ENCODE measurements at places on chromosomes 16 and 17.

DNA sequence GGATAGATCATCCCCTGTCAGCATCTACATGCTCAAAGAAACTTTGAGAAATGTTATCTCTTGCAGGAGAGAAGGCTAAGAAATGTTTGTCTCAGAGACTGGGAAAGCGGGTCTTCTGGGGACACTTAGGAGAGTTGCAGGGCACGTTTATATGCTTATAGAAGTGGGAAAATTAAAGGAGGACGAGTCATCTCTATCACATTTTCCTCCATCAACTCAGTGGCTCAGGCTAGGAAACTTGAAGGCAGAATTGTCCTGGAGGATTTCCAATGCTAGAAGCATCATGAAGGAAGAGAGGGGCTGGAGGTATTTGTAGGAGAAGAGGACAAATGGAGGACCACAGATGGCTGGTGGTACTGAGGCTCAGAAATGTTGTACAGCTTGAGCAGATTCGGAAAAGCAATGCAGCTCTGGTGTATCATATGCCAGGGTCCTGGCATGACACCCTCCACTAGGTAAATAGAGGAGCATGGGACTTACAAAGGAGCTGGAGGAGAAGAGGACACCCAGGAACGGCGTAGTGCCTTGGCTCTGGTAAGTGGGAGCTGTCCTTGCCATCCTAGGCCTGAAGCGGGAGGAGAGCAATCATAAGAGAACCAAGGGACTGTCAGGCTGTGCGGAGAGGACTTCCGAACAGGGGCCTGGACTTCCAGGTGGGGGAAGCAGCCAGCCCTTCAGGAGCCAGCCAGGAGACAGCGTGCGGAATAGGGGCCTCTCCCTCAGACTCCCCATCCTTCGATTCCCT is 4.5 kb upstream of the HS3ST3B1 start:
- DNase-seq, result no peak

GRCh38 chr17:35749560-35750412 is 3.3 kb downstream of the GAS2L2 start:
- no peak for DNase-seq

DNA sequence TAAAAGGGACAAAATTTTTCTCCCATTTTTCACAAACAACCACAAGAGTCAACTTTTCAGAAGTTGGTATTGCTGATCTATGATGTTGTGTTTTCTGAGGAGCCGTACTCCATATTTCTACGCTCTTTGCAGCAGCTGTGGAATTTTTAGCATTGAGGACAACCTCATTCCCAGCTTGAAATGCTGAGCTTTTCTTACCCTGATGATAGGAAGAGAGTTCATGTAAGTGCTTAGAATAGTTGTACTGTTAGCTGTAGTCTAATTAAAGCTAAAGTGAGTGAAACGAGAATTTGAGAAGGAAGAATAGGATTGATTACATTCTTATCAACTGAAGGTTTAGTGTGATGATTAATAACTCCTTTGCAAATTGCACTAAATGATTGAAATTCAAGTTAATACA is 72.3 kb downstream of the NF1 start:
- no peak for DNase-seq

DNA sequence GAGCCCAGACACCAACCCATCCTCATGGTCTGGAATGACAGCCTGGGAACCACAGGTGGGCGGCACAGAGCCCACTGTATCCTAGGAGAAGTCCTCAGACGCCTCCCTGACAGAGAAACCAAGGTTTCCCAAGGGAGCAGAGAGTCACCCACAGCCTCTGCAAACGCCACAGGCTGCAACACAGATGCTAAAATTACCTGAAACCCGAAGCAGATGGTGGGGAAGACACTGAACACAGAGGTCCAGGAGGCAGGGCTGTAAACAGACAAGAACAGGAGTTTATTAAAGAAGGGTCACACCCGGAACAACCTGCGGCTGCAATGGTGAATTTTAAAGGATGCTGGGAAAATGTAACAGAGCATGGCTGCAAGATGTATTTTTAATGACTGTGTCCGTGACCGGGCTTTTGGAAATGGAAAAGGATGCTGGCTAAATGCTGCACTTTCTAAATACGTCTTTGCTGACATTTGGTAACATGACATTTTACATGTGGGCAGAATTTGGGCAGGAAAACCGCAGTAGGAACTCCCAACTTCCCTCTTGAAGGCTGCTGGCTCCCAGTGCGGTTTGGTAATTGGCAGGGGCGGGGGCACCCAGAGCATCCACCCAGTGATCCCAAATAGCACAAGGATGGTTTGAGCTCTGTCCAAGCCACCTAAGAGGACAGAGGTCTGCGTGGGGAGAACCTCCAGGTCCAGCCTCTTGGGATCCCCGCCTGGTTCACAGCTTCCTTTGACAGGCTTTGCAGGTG is 13.1 kb downstream of the SLC38A8 start:
- DNase-seq, result no peak

DNA sequence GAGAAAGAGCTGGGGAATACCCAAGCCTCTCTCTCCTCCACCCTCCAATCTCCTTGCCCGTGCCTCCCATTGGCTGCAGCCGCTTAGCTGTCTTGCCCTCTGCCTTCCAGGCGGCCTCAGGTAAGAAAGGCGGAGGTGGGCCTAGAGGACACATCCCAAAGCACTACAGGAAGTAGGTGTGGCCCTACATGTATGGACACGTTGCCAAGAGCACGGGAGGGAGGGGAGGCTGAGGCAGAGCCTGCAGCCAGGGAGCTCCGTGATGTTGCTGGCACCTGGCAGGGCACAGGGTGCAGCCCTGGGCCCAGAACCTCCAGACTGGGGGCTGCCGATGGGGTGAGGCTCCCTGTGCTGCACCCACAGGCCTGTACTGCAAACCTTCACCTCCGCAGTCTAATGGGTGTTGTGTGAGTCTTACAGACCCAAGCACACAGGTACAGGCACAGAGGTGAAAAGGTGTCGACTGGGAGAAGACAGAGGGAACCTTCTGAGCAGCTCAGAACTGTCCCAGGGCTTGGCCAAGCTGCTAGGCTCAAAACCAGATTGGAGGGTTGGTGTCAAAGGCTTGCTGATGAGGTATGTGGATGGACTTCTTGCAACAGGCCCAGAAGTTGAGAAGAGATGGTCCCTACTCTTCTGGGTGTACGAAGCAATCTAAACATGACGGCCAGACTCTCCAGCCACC is 23.5 kb upstream of the FOXK2 start:
- DNase-seq, result no peak

DNA sequence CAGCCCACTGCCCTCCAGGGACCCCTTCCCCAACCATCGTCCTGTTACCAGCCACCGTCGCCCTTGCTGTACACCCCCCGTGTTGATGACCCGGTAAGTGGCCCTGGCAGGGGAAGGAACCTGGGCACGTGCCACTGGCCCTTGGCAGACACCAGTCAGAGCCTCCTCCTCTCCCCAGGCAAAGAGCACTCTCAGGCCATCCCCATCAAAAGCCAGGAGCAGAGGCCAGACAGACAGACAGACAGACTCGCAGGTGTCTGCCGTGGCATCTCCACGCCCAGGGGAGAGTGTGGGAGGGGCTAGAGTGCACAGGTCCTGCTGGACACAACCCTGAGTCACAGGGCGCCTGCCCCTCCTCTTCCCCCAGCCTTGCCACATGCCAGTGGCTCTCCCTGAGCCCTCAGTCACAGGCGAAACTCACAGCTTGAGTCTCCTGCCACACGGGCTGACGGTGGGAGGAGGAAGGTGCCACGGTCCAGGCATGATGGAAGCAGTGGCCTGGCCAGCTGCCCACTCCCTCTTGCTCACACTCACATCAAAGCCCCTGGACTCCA is 7.8 kb downstream of the CLCN7 start:
- peak; percentile 26 for DNase-seq

DNA sequence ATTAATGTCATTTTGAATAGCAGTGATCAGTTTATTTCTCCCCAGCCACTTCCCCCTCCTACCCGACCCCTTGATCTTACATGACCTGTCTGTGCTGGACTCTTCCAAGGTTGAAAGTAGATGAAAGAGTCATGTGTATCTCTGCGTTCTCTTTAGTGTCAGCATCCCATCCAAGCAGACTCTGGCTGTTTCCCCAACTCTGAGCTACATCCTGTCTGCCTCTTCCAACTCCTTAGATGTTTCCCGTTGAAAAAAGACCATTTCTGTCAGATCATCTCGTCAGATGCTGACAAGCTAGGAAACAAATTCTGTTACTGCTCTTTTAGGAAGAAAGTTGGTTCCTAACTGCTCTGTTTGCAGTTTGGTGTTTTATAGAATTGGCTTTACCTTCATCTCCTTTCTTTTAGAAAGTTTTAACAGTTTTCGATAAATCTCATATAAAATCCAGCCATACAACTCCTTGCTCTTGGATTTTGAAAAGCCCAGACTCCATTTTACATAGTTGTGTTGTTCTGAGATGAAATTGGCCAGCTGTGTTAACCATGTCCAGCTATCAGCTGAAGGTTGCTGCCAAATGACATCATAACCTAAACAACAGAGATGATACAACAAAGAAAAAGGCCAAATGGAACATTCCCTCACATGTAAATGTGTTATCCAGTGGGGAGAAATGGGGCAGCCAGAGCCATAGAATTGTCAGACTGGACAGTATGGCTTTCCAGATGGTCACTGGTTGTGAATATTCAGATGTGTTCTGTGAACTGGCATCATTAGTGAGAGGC is 43.5 kb downstream of the CYB561 start:
- no peak for DNase-seq

GRCh38 chr17:4161192-4161966 is 18.4 kb downstream of the CYB5D2 start:
- DNase-seq, result peak; percentile 52

DNA sequence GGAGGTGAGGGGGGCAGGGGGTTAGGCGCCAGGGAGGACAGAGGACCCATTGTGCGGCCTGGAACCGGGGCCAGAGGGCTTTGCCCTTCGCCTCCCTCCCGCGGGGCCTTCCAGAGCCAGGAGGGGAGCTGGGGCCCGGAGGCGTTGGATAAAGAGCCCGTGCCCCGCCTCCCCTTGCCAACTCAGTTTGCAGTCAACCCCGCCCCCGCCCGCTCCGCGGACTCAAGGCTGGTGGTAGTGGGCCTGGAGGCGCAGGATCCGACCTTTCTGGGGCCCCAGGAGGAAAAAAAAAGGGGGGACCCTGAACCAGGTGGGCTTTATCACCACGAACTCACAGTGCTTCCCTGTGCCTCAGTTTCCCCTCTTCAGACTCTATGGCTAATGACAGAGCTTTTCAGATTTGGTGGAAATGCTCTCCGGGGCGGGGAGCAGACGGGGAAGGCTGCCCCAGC is 2.0 kb upstream of the SPHK1 start:
- DNase-seq, result no peak

DNA sequence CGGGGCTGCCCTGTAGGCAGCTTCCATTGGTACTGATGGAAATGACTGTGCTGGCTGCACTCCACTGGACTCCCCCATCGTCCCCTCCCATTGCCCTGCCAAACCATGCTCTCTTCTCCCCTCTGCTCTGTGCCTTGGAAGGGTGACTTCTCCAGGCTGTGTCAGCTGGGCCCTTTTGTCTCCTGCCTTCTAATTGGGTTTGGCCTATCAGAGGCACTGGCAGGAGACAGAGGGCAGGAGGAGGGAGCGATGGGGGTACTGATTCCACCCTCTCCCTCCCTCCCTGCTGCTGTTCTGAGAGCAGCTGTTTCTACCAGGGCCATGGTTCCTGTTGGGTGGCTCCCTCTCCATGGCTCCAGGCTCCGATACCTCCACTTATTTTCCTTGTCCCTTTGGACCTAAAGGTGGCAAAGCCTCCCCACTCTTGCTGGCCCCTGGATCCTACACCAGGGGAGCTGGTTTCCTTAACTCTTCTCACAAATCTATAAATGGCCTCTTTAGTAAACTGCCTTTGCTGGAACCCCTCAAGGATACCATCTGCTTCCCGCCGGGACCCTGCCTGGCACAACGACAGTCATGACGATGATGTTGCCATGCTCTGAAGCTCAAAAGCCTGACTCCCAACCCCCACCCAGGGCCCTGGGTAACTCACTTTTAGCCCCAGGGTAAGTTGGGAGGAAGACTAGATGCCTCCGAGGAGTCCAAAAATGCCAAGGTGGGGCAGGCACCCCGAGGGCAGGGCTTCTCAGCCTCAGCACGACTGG is 123.8 kb upstream of the RPL38 start:
- DNase-seq, result no peak

GRCh38 chr17:64491034-64491860 is 5.6 kb downstream of the POLG2 start:
- DNase-seq, result peak; percentile 59

DNA sequence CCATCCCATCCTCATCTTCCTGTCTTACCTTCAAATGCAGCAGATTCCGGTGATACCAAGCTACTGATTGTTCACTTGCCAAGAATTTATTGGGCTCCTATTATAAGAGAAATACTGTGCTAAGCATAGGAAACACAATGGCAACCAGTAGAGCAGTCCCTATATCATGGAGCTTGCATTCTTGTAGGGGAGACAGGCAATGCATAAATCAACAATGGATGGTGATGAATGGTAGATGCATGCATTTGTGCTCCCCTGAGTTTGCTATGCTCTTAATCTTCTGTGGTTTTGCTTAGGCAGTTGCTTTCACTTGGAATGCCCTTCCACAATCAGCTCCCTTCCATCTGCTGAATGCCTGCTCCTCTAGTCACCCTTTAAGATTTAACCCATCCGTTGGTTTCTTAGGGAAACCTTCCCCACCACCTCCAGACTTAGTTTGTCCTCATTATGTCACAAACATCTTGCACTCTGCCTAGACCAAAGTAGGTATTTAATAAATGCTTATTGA is 200.2 kb upstream of the TOX3 start:
- no peak for DNase-seq

DNA sequence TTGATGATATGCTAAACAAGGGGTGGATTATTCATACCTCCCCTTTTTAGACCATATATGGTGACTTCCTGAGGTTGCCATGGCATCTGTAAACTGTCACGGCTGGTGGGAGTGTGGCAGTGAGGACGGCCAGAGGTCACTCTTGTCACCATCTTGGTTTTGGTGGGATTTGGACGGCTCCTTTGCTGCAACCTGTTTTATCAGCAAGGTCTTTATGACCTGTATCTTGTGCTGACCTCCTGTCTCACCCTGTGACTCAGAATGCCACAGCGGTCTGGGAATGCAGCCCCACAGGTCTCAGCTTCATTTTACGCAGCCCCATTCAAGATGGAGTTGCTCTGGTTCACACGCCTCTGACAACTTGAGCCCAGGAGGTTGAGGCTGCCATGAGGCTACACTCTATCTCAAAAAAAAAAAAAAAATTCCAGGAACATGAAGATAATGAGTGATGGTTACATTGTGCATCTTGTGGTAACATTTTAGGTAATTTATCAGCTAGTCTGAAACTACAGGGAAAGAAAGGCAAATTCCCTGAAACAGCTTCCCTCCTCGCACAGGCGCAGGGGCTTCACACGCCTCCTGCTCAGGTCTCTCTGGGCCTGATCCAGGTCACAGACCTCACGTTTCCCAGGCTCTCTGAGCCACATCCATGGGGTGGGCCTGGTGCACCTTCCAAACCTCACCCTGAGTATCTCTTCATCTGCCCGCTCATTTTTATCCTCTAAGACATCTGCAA is 15.3 kb upstream of the UBE2I start:
- no peak for DNase-seq

DNA sequence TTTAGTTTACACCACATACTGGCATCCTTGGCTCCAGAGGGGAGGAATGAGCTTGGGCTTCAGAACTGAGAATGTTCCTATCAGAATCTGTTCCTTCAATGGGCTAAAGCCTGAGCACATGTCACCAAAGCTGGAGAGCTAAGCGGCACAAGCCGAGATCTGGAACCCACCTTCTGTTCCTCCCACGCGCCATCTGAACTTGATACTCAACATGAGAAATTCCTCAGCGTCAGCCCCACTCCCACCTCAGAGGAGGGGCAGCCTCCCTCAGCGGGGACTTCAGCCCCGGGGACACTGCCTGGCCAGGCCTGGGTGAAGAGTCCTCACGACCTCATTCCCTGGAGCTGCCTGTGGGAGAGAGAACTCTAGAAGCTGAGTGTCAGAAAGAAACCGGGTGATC is 22.8 kb upstream of the SLC47A1 start:
- no peak for DNase-seq
